ENCODE measurements at places on chromosomes 6 and 20. TPM values are rescaled to one million over a fixed set of nuclear protein-coding genes. Genes with fewer than 3 reads are reported as not detected.

The PROKR2 gene
- total RNA-seq, result not detected

The CGA gene
- not detected for total RNA-seq

The SLC13A3 gene
- not detected for total RNA-seq

The CRYBG1 gene
- total RNA-seq, result 0.40 TPM

The TBX18 gene
- total RNA-seq, result 15.8 TPM

The ZNF391 gene
- total RNA-seq, result 0.35 TPM

The PAQR8 gene
- total RNA-seq, result 1.00 TPM

The GPSM3 gene
- 0.40 TPM for total RNA-seq

The DYNLT2 gene
- total RNA-seq, result 0.81 TPM

The CASP8AP2 gene
- 8.0 TPM for total RNA-seq

The CST3 gene
- total RNA-seq, result 396 TPM

The VGLL2 gene
- total RNA-seq, result not detected

The GHRH gene
- total RNA-seq, result not detected

The ZSCAN23 gene
- total RNA-seq, result not detected
